ENCODE measurements at places on chromosomes 7 and 10.

GRCh38 chr10:49281461-49281860, 17.5 kb upstream of the C10orf71 start:
- no peak for DNase-seq

DNA sequence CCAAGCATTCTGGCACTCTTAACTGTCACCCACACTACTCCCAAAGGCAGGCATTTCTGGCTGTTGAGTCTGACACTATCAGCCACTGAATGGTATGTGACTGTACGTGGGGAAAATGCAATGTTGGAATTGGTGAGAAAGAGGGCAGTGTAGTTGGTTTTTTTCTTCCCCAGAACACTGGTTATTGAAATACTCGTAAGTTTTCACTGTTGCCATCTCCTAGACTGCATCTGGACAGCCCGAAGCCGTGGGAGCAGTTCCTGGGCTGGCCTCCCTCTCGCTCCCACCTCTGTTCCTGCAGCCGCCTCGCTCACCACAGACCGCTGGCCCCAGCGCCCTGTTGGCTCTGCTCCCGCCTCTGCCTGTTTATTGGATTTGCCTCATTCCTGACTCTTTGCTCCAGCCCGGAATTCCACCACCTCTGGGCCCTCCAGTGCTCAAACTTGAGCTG, 5.7 kb downstream of the PLCE1 start:
- no peak for DNase-seq

- DNase-seq = no peak
These were observed 484.2 kb downstream of the ANKRD7 start for GRCh38 chr7:118708741-118709140.

- DNase-seq = no peak
These were observed 14.2 kb upstream of the POR start for GRCh38 chr7:75900617-75901315.
